ENCODE measurements at places on chromosomes 11 and 22.
A peak's percentile ranks its signal among the peaks of the same experiment; 100 is the strongest.

- DNase-seq, result peak; percentile 61
These were observed 1.1 kb upstream of the TTLL1 start for GRCh38 chr22:43090130-43090789.

- no peak for DNase-seq
These were observed 15.1 kb upstream of the SLC3A2 start for GRCh38 chr11:62865635-62866034.

DNA sequence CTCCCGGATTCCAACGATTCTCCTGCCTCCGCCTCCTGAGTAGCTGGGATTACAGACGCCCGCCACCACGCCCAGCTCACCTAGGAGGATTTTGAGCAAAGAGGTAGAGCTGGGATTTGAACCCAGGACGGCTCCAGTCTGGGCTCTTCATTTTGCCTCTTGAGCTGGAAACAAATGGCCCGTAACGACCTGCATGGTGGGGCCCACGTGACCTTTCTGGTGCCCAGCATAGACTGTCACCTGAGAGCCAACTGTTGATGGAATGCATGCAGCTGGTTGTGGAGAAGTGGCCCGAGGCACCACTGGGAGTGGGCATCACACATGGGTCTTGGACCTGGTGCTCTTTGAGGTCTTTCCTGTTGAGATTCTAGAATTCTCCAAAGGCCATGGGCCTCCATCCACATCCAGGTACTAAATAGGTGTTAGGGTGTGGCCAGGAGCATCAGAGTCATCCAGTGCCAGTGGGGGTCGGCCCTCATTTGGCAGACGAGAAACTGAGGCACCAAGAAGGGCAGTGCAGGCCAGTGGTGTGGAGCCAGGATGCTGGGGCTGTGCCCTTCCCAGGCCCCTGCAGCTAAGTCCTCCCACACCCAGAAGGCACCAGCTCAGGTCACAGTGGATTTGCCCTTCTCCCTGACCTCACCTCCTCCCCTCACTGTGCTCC, 3.9 kb downstream of the ATF4 start:
- no peak for DNase-seq

GRCh38 chr11:63710476-63711217, 29.3 kb downstream of the RTN3 start:
- no peak for DNase-seq

- no peak for DNase-seq
These were observed 55.7 kb downstream of the MYH9 start for GRCh38 chr22:36331912-36332622.

DNA sequence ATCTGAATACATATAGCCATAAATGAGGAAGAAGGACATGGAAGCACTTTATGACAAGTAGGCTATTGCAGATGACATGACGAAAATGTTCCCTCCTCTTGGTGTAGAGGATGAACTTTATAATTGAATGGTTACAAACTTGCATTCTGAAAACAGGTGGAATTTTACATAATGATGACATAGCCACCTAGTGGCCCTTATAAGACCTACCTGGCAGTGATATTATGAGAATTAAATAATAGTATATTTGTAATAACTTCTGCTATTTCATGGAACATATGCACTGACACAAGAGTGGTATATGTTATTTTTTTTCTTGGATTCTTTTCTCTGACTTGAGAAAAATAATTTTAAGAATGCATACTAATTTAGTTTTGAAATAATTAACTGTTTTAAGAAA, 22.9 kb downstream of the TRIM22 start:
- no peak for DNase-seq

GRCh38 chr11:99424313-99425084, 403.8 kb downstream of the CNTN5 start:
- DNase-seq, result no peak

- no peak for DNase-seq
These were observed 102.4 kb upstream of the SORL1-AS1 start for GRCh38 chr11:121555121-121555520.

GRCh38 chr22:26404851-26405421, 24.1 kb upstream of the ASPHD2 start:
- no peak for DNase-seq

- DNase-seq, result no peak
These were observed 318.7 kb downstream of the BRD1 start for GRCh38 chr22:49509016-49509415.

DNA sequence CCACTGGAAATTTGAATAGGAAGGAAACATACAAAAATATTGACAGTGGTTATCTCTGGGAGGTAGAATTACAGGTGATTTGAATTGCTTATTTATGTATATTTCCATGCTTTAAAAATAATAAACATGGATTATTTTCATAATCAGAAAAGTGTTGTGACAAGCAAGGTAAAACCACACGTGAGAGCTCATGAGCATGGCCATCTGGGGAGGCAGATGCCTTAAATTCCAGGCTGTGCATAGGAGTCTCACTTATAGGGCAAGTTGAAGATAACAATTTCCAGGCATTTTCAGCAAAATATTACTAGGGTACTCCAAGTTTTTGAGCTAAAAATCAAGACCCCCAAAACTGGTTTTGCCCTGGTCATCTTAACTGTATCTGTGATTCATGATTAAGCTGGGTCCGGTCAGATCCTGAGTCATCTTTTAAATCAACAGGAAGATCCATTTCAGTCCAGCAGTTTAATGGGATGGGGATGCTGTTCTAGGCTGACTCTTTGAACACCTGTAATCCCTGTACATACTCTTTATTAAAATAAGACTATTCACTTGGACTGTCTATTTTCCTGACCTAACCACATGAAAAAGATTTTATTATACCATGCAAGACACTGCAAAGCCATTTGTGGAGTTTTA, 115.8 kb upstream of the NARS2 start:
- no peak for DNase-seq

DNA sequence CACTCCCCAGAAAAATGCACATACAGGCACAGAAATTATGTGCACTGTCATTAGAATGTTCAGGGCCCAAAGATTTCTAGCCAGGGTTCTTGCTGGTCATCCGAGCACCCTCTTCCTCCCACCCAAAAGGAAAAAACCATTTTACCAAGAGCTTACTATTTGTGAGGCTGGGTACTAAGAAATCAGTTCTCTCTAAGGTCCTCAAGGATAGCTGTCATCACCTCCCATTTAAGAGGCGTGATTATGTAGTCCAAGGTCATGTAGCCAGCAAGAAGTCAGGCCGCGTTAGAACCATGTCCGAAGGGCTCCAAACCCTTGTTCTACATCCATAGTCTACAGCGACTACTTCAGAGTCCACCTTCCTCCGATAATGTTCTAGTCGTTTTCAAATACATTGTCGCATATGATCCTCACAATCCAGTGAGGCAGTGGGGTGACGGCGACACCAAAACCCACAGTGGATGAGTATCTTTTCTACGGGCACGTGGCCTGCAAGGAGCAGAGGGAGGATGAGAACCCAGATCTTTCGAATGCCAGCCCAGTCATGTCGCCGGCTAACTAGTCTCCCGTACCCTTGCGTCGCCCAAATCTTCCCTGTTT, 634 bp downstream of the TIMM8B start:
- no peak for DNase-seq

DNA sequence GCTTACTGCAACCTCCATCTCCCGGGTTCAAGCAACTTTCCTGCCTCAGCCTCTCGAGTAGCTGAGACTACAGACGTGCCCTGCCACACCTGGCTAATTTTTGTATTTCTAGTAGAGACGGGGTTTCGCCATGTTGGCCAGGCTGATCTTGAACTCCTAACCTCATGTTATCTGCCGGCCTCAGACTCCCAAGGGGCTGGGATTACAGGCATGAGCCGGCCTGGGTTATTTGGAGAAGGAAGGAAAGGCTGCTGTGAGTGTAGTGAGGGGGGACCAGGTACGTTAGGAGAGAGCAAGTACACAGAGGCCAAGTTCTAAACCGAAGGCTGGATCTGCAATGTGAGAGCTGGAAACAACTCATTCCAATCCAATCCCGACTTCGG, 453 bp downstream of the BATF2 start:
- no peak for DNase-seq

GRCh38 chr11:7606496-7606895, 66.8 kb downstream of the CYB5R2 start:
- DNase-seq, result no peak

GRCh38 chr22:39722501-39722900, 151.9 kb downstream of the CACNA1I start:
- DNase-seq, result no peak

DNA sequence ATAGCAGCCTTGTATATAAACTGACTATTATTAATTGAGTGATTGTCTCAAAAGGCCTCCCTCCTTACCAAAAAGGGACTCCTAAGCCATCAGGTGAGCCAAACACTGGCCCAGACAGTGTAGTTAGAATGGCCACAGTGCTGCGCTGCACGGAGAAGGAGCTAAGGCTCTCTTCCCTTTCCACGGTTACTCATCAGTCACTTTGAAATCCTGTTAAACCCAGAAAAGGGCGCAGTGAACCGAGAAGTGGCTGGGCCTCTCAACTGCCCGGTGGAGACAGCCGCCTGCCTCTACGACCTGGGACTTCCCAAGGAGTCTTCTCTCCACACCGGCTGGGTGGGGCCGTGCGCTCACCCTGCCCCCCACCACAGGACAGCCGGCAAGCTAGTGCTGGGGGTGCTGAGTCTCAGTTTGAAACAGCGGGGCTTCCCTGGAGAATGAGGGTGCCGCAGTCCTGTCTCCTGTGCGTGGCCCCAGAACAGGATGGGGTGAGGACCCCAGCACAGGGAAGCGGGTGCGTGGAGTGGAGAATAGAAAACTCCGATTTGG, 1.3 kb downstream of the MYH9 start:
- DNase-seq, result no peak

DNA sequence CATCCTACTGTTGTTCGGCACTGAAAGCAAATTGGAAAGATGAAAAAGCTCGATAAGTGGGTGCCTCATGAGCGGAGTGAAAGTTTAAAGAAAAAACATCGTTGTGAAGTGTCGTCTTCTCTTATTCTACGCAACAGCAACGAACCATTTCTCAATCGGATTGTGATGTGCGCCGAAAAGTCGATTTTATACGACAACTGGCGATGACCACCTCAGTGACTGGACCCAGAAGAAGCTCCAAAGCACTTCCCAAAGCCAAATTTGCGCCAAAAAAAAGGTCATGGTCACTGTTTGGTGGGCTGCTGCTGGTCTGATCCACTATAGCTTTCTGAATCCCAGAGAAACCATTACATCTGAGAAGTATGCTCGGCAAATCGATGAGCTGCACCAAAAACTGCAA, 58.4 kb upstream of the FBXO3 start:
- DNase-seq, result no peak

DNA sequence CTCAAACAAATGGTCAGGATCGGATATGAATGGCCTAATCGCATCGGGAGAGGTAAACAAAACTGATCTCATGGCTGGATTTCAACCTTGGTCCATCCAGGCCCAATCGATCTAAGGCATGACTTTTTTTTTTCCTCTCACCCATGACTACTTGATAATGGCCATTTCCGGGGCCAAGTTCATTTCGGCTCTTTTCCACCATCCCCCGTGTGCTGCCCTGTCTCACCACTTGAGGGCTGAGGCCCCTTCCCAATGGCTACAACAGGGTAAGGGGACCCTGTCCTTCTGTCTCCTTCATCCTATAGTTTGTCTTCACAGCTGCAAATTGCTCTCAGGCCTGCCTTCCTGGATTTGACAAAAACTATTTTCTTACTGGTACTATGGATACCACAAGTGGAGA, 26.7 kb downstream of the GRAP2 start:
- no peak for DNase-seq

GRCh38 chr11:119584193-119585042, 144.6 kb downstream of the NECTIN1 start:
- peak; percentile 55 for DNase-seq
